Osteocyte (in vitro differentiated cells): ENCODE measurements at places on chromosomes 3 and 15. TPM values are rescaled to one million over a fixed set of nuclear protein-coding genes. Genes with fewer than 3 reads are reported as not detected.

Gene GOLGA8H
- total RNA-seq: 0.89 and 1.3 TPM in 2 replicates

Gene SEMA5B
- total RNA-seq: 1.3 TPM in 2 replicates

Gene CHRM5
- not detected in 2 replicates for total RNA-seq

Gene TASOR
- 60.2 and 65.9 TPM in 2 replicates for total RNA-seq

Gene PIF1
- 4.2 and 4.8 TPM in 2 replicates for total RNA-seq

Gene VIPR1
- total RNA-seq: 8.9 and 9.2 TPM in 2 replicates

Gene LRRC34
- 1.5 and 2.0 TPM in 2 replicates for total RNA-seq

Gene GLDN
- not detected in 2 replicates for total RNA-seq

Gene SYNM
- 5.5 and 5.9 TPM in 2 replicates for total RNA-seq

Gene INSYN1
- 7.9 and 8.0 TPM in 2 replicates for total RNA-seq

Gene LRRC49
- 8.9 and 12.5 TPM in 2 replicates for total RNA-seq

Gene TRIM71
- total RNA-seq: 0.05 TPM in 1 of 2 replicates, not detected in the other

Gene AAGAB
- 32.8 TPM in 2 replicates for total RNA-seq

Gene CYP8B1
- total RNA-seq: not detected in 2 replicates

Gene SAXO2
- 1.4 and 2.0 TPM in 2 replicates for total RNA-seq

Gene MYLK
- total RNA-seq: 24.3 and 30.7 TPM in 2 replicates

Gene EAF2
- 1.4 and 2.4 TPM in 2 replicates for total RNA-seq

Gene MKRN2
- 31.2 and 32.4 TPM in 2 replicates for total RNA-seq

Gene KLF15
- total RNA-seq: 5.7 and 7.2 TPM in 2 replicates

Gene FRMD4B
- total RNA-seq: 0.52 and 1.3 TPM in 2 replicates

Gene EXD1
- not detected in 2 replicates for total RNA-seq

Gene TRPM1
- not detected in 2 replicates for total RNA-seq

Gene CFAP91
- total RNA-seq: not detected in 2 replicates

Gene BOC
- 17.9 and 22.4 TPM in 2 replicates for total RNA-seq

Gene EPHA3
- 0.94 and 1.6 TPM in 2 replicates for total RNA-seq

Gene ASB14
- not detected in 2 replicates for total RNA-seq

Gene IQCH
- 1.2 and 2.0 TPM in 2 replicates for total RNA-seq

Gene TMC3
- total RNA-seq: not detected in 2 replicates

Gene ATP13A4
- total RNA-seq: 0.27 TPM in 1 of 2 replicates, not detected in the other

Gene MAP6D1
- total RNA-seq: 4.2 and 4.6 TPM in 2 replicates

Gene CASR
- not detected in 2 replicates for total RNA-seq

Gene PLA1A
- total RNA-seq: 0.86 and 1.4 TPM in 2 replicates

Gene NLGN1
- 3.9 and 4.0 TPM in 2 replicates for total RNA-seq

Gene MYO5C
- total RNA-seq: 2.7 and 4.0 TPM in 2 replicates

Gene APEH
- 98.5 and 105 TPM in 2 replicates for total RNA-seq

Gene NUP210
- 1.4 and 1.5 TPM in 2 replicates for total RNA-seq

Gene THRB
- 3.6 and 4.6 TPM in 2 replicates for total RNA-seq
